A172 (cell line): ENCODE measurements at places on chromosomes 5 and 9.
A peak's percentile ranks its signal among the peaks of the same experiment; 100 is the strongest.

- DNase-seq, result peak; percentile 38
These were observed 158.8 kb downstream of the GAS1 start for GRCh38 chr9:86788456-86788855.

- no peak for DNase-seq
These were observed 299.0 kb downstream of the TLR4 start for GRCh38 chr9:118003240-118003639.

DNA sequence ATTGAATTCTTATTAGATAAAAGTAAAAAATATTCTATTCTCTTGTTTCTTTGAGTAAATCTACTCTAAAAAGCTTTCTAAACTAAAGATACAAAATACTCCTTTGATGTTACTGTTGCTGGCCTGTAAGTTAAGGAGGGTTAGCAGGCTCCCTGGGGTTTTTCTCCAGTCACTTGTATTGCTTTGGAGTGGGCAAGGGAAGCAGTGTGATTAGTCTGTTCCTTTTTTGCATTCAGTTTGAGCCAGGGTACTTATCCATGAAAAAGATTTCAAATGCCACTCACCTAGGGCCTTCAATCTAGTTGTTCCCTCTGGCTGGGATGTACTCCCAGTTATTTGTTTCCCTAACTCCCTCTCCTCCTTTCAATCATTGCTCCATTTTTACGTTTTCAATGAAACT is 256.2 kb upstream of the SMC2 start:
- DNase-seq, result no peak

DNA sequence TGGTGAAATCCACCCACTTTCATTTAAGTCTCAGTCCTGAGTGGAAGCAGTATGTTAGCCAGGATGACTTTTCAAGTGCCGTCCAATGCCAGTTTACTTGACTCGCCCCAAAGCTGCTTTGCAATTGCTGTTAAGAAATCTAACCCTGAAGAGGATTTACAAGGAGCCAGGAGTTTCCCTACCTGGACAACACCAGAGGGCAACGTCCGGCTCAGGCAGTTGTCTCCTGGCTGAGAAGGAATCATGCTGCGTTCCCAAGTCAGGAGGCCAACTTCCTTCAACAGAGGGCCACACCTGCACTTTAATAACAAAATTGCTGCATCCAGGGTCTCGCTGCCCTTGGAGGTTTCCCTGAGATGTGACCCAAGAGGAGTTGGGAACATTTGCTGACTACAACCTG is 65.8 kb downstream of the BOD1 start:
- DNase-seq, result no peak

- no peak for DNase-seq
These were observed 14.0 kb downstream of the OR13J1 start for GRCh38 chr9:35856206-35856605.

GRCh38 chr5:57594436-57594835 is 111.8 kb upstream of the ACTBL2 start:
- DNase-seq, result no peak

DNA sequence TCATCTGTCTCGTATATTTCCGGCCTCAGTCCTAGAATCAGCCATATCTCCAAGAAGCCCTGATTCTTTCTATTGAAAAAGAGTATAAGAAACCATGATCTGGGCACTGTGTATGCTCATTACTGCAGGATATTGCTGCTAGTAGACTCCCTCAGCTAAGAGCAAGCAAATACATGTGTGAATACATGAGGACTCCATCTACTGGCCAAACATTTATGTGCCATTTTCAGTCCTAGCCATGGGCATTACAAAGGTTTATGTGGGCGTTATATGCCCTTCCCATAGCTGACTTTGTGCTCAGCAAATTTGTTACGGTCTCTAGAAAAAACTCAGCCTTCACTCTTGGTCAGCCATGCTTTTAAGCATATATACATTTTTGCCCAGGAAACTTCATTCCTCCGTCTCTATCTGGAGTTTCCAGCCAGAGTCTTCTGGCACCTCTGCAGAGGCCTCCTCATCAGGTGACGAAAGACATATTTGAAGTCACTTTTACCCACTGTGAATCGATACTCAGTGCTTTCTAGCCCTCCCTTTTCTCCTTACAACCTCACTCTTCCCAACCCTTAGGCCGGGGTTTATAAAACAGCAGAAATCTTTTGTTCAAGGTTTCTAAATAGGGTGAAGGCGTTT is 1495.6 kb upstream of the CDH6 start:
- peak; percentile 34 for DNase-seq

DNA sequence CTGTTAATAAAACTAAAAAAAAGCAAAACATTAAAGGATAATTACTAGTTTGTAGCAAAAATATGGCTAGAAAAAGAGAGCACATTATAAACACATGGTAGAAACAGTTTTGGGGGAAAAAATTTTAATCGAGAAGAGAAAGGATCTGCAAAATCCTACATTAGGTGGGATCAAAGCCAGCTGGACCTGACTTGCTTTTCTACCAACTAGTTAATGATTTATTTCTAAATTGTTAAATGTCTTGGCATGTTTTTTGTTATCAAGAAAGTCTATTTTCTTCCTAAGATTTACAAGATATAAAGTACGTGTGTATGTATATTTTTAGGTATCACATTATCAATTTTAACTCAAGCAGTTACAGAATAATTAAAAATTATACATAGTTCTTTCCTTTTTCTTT is 47.1 kb upstream of the CDK5RAP2 start:
- DNase-seq, result no peak

- no peak for DNase-seq
These were observed 183.5 kb upstream of the GDNF start for GRCh38 chr5:38023371-38023770.

DNA sequence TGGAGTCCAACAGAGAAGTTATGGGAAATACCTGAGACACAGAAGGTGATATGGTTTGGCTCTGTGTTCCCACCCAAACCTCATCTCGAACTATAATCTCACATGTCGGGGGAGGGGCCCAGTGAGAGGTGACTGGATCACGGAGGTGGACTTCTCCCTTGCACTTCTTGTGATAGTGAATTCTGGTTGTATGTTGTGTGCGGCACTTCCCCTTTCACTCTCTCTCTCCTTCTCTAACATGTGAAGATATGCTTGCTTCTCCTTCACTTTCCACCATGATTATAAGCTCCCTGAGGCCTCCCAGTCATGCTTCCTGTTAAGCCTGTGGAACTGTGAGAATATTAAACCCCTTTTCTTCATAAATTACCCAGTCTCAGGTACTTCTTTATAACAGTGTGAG is 96.1 kb downstream of the TMEM232 start:
- DNase-seq, result no peak

- DNase-seq, result no peak
These were observed 677.1 kb upstream of the CHD1 start for GRCh38 chr5:99605904-99606303.

GRCh38 chr5:17398431-17398830 is 99.6 kb upstream of the TAF11L2 start:
- peak; percentile 94 for DNase-seq

DNA sequence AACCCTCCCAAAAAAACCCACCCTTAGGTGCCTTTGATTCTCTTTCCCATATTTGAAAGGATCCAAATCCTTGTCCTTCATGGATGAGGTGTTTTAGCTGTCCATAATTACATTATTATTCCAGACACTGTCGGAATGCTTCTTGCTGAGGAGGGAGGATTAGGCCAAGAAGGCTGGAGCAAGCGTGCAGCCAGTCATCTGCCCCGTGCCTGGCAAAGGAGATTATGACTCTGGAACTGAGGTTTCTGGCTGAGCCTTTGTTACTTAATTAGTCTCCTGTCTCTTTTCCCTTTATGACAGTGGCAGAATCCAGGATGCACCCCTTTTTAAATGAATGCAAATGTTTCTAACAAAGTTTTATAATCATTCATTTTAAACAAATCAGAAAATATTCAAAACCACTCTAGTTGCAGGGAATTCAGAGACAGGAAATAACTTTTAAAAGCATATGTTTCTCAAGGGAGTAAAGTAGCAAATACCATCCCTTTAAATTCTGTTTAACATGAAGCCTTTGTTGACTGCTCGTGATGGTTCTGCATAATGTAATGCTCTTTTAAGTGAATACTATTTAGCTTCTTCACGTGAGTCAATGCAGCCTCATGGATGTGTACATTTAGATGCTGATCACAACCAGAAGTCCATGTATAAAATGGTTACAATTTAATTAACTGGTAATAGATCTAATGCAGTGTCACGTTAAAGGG is 69.8 kb downstream of the GALNT10 start:
- no peak for DNase-seq

DNA sequence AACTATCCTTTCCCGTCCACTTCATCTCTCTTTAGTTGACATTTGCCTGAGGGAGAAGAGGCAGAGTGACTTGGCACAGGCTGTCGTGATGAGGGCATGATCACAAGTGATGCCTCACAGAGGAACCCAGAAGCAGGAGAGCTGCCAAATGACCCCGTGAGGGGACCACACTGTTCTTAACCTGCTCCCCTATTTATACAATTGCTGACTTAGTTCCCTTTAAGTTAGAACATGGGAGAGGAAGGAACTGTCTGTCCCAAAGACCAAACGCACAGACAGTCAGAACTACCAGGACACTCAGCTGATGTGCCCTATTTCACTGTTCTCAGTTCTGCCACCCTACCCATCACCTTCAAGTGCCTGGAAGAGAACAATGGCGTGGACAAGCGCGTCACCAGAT is 73.7 kb downstream of the SLC1A3 start:
- DNase-seq, result no peak

- peak; percentile 73 for DNase-seq
These were observed 65.5 kb upstream of the SPTLC1 start for GRCh38 chr9:92180669-92181181.

GRCh38 chr9:89497257-89497963 is 503 bp downstream of the SEMA4D start:
- no peak for DNase-seq

DNA sequence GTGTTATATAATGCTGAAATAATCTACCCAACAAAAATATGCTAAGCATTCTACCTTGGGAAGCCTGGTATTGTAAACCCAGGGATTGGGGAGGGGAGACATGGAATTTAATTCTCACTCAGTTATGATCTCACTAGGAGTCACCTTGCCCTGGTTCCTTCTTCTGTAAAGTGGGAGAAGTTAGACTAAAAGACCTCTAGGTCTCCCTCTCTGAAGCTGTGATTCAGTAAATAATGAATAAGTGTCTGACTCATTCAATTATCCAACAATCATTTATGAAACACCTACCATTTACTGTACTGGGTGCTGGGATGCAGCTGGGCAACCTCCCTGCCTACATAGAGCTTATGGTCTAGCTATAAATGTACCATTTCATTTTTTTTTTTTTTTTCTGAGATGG is 20.2 kb upstream of the SPARC start:
- peak; percentile 66 for DNase-seq

DNA sequence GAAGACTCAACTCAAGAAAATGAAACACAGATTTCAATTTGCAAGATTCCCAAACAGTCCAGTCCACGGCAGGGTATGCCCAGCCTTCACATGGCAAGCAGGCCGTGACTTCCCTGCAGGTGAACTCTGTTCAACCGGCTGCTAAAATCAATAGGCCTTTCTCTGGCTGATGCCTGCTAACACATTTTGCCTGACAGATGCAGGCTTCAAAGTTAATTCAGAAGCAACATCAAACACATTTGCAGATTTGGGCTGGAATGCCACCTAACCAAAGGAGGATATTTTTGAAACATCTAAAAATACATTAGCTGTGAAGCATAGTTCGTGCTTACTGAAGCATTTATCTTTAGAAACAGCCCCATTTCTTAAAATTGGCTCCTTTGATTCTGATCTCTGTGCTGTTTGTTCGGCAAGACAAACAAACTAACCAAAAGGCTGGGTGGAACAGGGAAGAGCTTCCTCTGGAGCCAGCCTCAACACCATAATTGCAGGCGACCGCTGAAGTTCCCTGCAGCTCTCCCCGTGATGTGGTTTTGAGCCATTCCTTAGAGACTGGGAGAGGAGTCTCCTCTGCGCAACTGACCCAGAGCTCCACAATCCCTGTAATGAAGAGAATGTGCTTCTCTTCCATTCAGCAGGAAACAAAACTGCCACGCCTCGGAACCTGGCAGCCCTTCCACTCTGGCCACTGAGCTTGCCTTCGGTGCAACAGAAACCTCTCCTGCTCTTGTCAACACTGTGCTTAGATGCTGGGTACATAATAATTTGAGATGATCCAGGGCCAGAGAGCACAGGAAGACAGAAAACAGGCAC is 126.5 kb downstream of the MYO10 start:
- DNase-seq, result peak; percentile 61

DNA sequence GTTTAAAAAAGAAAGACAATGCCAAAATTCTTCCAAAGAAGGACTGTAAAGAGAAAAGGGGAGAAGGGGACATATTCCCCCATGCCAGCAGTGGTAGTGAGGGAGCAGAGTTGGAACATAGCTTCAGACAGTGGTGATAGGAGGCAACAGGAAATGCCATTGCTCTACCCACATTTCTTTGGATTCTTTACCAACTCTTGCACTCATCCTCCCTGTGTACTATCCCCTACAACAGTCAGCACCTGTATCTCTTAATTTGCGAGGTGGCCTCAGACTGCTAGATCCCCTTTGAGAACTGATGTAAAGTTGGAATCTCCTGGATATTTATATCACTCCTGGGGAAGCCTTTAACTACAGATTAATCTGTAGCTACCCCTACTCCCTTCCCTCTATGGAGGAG is 320.6 kb upstream of the PTGER4 start:
- no peak for DNase-seq

DNA sequence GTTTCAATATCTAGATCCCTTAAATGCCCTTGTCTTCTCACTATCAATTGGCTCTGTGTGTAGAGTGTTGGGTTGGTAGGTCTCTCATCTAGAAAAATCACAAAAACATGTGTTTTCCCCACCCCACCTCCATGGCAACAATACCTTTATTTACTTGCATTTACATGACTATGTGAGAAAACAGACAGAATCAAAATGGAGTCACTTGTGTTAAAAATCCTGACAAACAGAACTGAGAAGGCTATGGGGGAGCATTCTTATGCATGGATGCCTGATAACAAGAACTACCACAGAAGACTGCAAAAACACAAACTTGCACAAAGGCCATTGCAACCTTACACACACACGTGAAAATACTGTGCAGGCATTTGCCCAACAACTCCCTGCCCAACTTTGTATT is 1352.9 kb upstream of the CDH9 start:
- no peak for DNase-seq
